Choroid plexus epithelial cell (primary cell): ENCODE measurements at places on chromosomes 12 and 14.

GRCh38 chr12:131851741-131852550 lies 23.8 kb downstream of the MMP17 start:
- no peak for DNase-seq

DNA sequence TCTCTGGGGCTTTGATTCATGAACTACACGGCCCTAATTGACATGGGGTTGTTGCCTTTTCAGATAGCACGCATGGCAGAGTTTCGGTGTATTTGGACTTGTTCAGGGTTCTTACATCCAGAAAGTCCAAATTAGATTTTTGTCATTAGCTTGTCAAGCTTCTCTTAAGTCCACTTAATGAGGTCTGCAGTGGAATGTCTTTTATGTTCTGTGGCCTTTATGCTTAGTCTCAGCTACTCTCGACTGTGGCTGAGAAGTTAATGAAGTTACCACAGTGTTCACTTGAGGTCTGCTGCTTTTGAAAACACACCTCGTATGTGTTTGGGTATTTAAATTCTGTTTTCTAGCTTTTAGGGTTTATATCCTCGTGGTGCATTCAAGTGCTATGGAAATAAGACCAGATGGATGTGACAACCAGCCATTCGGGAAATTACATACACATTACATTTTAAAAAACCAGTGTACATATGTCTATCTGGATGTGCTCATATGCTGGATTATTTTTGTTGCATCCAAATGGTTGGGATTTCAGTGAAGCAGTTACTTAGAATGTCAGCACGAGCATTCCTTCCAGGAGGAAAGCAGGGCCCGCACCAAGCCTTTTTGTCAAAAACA lies 80.2 kb downstream of the RMST start:
- DNase-seq = no peak

- DNase-seq = no peak
Measured at GRCh38 chr12:50600364-50600763, 95.6 kb downstream of the DIP2B start.

DNA sequence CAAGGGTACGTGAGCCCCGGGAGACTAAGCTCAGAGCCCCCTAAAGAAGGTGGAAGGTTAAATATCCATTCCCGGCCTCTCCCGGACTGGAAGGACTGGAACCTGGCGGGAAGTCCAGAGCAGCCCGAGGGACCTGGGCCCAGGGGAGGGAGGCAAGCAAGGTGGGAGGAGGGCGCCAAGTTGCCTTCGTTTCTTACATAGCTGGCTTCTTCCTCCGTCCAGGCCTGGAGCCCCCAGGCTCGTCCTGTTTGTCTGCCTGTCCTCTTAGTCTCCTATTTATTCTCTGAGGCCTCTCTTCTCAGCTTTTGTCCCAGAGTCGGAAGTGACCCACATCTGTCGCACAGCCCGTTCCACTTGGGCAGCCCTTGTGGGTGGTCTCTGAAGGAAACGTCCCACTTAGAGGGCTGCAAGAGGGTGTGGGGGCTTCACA lies 745 bp downstream of the PCK2 start:
- DNase-seq = peak; percentile 23

DNA sequence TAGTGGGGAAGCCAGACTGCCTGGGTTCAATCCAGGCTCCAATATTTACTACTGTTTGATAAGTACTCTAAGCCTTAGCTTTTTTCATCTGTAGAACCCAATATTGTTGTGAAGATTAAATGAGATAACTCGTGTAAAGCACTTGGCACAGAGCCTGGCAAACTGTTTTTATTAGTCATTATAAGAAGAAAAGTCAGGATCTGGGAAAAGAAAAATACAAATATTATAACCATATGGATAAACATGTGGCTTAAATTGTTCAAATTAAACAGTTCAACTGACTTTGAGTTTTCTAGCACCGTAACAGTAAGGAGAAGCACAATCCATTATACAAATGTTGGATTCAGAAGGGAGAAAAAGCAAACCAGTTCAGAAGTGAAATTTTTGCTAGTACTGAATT lies 22.0 kb upstream of the CDK17 start:
- peak; percentile 65 for DNase-seq
